ENCODE measurements at places on chromosomes 11 and 22.

DNA sequence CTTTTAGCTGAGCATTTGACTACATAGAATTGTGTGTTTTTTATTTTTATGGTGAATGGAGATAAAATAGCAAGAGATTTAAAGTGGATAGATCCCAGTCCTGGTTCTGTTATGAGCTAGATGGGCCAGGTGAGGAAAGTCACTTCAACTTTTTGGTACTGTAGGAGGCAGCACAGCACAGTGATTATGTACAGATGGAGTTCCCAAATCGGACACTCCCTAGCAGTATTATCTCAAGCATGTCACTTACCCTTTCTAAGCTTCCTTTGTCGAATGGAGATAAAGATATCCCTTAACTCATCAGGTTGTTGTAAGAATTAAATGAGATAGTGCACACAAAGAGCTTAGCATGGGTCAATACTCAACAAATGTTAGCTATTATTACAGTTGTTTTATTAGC is 5.3 kb downstream of the EXPH5 start:
- DNase-seq: no peak

GRCh38 chr11:70326365-70326811 is 55.9 kb downstream of the PPFIA1 start:
- no peak for DNase-seq

DNA sequence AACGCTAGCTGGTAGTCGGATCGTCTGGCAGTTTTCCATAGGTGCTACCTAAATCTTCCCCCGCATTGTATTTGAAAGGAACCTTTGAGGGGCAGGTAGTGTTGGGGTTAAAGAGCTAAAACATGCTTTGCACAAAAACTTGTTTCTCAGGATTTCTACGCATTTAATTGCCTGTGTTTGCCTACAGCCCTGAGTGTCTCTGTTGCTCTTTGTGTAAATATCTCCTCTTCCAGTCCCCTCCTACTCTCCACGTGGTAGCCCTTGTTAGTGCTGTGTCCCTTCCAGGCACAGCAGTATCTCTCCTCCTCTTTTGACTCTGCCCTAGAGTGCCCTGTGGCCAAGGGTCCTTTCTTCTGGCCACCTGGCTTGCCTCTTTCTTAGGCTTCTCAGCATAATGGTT is 81.7 kb downstream of the BARX2 start:
- no peak for DNase-seq

DNA sequence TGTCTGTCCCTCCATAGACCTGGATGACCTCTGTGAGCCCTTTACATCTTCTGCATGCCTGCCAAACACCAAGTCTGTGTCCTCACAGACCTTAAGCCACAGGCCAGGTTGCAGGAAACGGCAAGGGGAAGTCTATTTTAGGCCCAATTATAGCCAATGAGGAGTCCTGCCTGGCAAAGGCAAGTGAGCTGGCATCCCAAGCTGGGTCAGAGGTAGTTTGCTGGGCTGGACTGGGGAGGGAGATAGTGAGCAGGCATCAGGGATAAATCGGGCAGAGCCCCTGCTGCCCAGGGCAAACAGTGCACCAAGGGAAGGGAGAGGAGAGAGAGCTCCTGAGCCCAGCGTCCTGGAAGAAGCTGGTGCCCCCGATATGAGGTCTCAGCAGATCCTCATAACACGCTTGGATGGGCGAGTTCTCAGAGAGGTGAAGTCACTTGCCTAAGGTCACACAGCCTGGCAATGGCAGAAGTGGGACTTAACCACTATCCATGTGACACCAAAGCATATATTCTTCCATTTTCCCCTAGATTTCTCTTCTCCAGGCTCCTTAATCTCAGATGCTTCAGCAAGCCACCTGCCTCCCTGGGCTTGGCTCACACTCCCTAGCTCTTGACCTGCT is 3.7 kb upstream of the RELT start:
- DNase-seq: peak; percentile 66

DNA sequence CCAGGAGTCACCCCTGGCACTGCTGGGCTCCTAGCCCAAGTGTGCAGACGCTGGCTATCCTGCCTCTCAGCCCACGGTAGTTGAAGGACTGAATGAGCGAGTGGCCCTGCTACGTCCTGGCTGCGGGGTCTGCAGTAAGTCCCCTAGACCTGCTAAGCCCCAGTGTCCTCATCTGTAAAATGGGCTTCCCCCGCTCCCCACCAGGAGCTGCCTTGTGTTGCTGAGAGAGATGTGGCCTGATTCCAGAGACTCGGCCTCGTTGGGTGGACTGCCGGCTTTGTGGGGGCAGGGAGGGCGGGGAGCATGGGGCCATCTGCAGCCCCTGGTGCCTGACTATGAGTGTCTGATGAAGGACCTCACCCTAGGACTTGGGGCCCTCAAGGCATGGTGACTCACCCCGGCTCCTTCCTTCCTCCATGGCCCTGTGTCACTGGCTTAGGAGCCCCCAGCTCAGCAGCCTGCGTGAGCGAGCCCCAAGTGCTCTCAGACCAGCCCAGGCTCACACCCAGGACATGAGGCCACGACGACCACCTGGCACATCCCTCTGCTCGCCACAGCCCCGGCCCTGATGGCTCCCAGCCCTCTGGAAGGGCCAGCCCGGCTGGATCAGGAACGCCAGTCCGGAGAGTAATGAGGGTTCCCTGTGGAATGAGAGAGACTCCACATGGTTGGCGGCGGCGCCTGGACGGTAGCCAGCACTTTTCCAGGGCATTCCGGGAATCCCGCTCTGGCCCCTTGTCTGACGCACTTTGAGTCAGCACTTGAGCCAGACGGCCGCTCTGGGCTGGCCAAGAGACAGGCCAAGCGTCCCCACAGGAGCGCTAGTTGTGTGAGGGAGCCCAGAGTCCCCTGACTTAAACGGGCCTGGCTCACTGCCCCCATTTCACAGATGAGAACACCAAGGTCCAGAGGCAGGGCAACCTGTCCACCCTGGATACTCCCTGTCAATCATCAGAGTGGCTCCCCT is 50.5 kb upstream of the SHISAL1 start:
- no peak for DNase-seq

GRCh38 chr11:94183251-94183885 is 54.7 kb downstream of the PANX1 start:
- no peak for DNase-seq
